ENCODE measurements at places on chromosomes 1 and 21.
A peak's percentile ranks its signal among the peaks of the same experiment; 100 is the strongest.

GRCh38 chr1:36602184-36602583 is 119.5 kb upstream of the CSF3R start:
- DNase-seq: no peak

- DNase-seq: no peak
These were observed 16.7 kb downstream of the SPATA21 start for GRCh38 chr1:16420424-16421118.

DNA sequence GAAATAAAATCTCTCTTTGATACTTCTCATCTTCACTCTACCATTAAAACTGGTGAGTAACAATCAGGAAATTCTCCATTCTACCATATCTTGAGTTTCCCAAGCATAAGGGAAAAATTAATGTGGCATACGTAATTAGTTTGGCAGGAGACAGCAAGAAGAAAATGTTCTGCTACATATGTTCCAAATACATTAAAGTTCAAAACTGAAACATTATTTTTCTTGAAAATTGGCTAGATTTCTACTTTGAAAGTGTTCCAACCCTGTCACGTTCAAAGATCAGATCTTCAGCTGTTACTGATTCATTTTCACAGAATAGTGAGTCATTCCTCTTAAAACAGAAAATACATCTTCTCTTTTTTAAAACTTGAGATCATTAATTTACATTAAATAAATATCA is 48.5 kb downstream of the PIGK start:
- DNase-seq: no peak

DNA sequence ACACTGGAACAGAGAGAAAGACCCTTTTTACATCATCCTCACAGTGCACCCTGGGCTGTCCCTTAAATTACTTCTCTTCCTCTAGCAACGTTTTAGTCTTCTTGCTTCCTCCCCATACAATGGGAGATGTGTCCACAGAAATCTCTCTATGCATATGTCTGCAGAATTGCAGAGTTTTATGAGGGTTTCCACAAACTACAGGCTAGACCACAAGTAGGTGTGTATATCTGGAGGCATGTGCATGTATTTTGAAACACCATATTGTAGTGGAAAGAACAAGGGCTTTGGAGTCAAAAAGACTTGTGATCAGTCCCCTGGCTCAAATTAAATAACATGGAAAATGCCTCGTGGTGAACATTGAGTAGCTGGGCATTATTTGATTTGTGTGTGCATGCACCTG is 121.3 kb upstream of the IPO9 start:
- DNase-seq: no peak

GRCh38 chr21:37412603-37413360 is 46.2 kb downstream of the DYRK1A start:
- DNase-seq: no peak

DNA sequence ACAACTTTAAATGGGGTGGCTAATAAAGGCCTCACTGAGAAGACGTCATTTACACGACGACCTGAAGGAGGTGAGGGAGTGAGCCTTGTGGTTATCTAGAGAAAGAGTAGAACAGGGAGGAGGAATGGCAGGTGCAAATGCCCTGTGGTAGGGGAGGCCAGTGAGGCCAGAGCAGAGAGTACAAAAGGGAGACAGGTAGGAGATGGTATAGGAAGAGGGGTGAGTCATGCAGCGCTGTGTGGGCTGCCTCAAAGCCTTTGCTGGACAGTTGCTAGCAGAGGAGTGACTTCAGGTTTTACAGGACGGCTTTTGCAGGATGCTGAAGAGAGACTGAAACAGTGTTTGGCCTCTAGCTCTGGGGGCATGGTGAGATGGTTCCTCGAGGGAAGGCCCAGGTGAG is 116.0 kb downstream of the IER5 start:
- DNase-seq: no peak

- DNase-seq: no peak
These were observed 141.7 kb downstream of the EIF4G3 start for GRCh38 chr1:21034725-21035628.

DNA sequence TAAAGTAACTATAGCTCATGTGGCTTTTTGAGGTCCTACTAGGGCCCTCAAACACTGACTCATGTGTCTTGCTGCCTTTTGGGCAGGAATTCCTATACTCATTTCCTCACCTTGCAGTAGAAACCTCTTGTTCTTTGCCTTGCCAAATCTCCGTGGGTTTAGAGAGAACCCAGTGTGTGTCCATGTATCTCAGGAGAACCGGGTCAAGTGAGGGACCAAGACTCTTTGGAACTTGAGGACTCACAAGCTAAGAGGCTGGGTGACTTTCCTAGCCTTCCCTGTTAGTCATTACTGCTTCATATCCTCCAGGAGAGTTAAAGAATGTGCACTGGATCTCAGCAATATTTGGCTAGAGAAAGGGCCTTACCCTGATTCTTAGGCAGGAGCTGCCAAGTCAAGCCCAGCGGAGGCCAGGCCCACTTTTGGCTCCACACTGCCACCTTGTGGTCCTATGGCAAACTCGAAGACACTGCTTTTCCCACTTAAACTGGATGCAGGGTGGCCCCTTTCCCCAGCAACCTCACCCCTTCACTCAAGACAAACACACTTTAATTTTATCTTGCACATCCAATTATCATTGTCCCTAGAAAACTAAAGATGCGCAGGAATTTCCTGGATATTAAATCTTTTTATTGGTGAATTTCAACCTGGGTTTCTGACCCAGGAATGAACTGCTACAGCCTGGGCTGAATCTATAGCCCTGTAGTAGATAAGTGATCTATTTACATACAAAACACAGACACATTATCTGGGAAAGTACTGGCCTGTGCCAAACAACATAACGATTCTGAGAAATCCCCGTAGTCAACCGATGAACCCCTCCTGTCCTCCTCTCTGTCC is 10.6 kb downstream of the AVPR1B start:
- peak; percentile 72 for DNase-seq

- no peak for DNase-seq
These were observed 69.3 kb downstream of the DENND1B start for GRCh38 chr1:197705941-197706340.

- DNase-seq: no peak
These were observed 365.8 kb downstream of the RGS7 start for GRCh38 chr1:240991230-240991629.

DNA sequence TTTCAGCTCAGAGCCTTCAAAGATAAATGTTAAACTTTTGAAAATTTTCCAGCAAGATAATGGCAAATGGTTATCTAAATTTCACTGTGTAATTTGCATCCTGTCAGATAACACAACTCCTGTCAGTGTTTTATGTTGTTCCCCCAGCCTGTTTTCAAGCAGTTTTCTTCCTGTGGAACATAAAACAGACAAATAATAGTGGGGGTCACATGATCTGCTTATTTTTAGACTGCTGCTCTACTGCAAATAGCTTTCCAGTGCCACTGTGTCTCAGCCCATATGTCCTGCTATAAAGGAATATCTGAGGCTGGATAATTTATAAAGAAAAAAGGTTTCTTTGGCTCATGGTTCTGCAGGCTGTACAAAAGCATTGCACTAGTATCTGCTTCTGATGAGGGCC is 32.2 kb downstream of the FMO3 start:
- DNase-seq: no peak

DNA sequence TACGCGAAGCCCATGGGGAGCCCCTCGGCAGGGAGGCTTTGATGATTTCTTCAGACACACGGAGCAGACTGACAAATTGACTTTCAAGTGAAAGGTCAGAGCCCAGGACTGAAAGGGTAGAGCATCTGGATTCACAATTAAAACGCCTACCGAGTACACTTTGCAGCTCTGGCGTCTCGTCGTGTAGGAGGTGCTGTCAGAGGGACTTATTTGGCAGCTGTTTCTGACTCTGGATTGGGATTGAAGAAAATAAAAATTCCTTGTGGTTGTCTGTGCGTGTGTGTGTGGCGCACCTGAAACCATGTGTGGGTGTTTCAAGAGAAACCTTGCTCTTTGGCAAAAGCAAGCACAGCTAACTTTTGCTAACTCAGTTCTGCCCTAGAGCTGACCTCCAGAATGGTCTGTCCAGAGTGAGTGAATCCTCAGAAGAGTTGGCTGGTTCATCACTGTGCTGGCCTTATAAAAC is 348.7 kb downstream of the HLX start:
- DNase-seq: no peak

DNA sequence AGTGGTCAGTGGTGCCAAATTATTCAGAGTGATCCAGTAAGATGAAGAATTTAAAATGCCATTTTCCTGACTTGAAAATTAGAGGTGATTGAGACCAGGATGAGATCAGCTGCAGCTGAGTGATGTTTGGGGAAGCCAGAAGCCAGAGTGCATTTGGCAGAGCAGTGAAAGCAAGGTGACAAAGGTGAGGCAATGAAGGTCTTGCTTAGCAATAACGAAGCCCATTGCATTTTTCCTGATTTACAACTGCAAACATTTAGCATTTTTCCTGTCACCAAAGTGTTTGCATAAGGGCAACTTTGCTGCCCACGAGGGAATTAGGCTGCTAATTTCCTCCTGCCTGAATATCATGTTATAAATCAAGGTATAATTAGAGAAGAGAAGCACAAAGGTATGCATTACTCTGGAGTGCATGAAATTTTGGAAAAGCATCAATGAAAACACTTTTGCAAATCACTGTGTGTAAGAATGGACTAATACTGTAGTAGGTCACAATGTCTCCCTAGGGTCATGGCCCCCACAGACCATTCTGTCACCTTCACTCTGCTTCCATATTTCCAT is 188.2 kb upstream of the LYPLAL1 start:
- no peak for DNase-seq

- no peak for DNase-seq
These were observed 2.0 kb downstream of the MEF2D start for GRCh38 chr1:156498432-156499193.

DNA sequence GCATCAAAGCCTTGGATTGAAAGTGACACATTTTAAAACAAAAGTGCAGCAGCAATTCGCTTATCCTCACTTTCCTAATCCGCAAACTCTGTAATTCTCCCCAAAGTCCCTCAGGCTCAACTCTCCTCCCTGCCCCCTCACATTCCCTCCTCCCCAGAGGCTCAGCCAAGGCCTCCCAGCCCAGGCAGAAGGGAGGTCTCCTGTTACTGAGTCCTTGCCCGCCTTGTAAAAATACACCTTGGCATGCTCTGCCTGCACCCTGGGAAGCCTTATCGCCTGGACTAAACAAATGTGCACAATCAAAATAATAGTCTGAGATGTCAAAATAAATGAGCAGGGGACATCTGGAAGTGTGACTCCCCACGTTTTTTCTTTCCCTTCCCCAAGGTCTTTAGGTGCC is 109.7 kb downstream of the PLXNA2 start:
- no peak for DNase-seq

DNA sequence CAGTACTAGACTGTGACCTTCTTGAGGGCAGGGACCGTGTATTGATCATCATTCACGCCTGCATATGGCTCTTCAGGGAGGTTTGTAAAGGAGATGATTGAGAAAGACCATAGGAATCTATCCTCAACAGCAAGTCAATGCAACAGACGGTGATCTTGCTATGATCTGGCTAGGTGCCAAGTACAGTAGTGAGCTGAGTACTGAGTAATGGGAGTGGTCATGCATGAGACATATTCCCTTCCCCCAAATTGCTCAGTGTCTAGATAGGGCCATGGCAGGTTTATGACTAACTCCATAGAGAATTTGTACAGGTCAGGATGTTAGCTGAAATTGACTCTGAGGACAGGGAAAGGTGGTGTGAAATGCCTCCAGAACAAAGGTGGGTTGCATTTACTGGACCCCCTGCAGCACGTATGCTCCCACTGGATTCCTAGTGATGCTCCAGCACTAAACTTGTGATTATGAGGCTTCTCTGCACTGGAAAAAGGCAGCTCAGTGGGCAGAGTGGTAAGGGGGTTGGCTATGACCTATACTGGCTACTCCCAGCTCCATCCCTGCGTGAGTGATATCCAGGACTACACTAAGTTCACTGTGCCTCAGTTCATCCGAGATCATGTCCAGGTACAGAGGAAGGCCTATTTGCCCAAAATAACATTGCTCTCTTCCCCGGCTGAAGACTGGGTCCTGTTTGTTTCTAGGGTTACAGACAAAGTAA is 37.2 kb downstream of the KCNJ6 start:
- peak; percentile 7 for DNase-seq

DNA sequence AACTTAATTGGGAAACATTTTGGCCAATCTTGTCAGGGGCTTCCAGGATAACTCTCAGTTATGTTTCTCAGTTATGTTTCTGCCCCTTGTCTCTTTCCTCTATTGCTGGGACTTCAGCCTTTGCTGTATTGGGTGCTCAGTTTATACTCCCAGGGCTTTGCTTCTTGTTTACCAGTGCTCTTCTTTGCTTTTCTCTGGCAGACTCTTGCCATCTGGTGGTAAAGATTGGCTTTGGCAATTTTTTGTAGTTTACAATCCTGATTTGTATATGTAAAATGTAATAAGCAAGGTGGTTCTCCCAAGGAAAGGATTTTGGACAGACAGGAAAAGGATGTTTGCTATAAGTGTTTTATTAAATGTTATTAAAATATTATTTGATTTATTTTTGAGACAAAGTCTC is 37.9 kb downstream of the FABP3 start:
- DNase-seq: peak; percentile 32

DNA sequence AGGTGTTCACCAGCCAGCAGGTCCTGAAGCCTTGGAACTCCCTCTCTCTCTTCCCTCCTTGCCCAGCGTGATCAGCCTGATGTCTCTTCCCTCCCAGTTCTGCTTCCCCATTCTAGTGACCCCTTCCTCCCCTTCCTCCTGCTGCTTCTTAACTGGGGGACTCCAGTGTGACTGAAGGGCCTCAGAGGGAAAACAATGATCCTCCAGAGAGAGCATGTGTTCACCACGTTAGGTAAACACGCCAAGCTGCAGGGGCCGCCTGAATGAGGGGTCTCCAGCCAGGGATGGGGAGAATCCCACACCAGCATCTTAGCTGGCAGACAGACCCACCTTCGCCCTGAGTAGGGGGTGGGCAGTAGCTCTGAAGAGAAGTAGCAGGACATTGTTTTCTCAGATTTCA is 124.8 kb downstream of the TMEM53 start:
- no peak for DNase-seq

GRCh38 chr1:170027760-170028159 is 46.7 kb downstream of the KIFAP3 start:
- no peak for DNase-seq

DNA sequence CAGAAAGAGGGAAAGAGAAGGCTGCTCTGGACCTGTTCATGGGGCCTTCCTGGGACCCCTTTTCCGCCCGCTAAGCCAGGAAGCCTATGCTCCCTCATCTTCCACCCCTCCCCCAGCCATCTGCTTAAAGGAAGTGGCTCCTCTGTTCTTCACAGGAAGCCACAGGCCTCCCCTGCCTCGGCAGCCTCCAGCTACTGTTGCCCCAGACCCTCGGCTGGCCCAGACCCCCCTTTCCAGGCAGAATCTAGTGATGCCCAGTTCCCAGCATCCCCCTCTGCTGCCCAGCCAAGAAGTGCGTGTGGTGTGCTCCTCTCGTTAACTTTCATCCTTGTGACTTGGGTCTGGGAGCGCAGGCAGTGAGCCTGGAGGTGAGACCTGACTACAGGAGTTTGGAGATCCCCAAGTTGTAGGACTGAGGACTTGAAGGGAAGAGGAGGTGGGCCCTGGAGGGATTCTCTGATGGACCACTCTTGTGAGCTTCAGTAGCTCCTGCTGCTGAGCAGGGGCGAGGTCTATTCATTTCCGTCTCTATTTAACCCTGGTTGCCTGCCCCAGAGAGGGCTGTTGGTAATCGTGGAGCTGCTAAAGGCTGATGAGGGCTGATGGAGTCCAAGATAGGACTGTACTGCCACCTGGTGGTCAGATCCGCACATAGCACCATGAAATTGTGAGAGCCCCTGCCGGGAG is 9.1 kb downstream of the IFI6 start:
- DNase-seq: peak; percentile 78

- no peak for DNase-seq
These were observed 31.0 kb downstream of the SLC16A1 start for GRCh38 chr1:112925015-112925414.

- no peak for DNase-seq
These were observed 39.6 kb upstream of the C21orf91 start for GRCh38 chr21:17858747-17859146.
